ENCODE measurements at places on chromosomes 16 and 17.

GRCh38 chr16:684961-685696 is 995 bp upstream of the JMJD8 start:
- no peak for DNase-seq

DNA sequence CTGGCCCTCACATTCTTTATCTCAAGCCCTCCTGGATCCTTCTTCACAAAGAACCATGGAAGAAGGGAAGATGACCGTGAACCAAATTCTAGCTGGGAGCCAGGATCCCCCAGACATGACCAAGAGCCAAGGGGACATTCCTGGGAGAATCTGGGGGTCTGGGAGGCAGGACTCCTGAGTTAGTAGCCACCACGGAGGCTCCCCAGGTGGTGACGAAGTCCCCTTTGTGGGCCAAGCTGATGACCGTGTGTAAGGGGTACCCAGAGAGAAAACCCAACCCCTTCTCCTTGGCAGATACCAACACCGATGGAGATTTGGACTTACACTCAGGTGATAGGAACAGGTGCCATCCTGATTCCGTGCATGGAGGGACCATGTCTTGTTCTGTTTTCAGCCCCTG is 6.8 kb upstream of the GFAP start:
- DNase-seq = no peak

DNA sequence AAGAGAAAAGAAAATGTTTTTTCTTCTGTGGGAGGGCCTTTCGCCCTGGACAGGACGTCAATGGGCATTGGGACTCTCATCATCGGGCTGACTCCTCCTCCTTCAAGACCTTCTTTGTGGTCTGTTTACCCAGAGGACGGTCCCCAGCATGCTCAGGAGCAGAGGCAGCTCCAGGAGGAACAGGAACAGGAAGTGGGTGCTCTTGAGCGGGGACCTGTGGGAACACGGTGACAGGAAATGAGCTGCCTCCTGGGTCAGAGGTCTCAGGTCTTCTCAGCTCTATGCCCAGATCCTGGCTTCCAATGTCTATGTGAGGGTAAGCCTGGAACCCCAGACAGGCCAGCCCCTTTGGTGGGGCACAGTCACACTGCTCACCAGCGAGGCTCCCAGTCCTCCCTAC is 12.2 kb downstream of the CD300LD start:
- DNase-seq = no peak

DNA sequence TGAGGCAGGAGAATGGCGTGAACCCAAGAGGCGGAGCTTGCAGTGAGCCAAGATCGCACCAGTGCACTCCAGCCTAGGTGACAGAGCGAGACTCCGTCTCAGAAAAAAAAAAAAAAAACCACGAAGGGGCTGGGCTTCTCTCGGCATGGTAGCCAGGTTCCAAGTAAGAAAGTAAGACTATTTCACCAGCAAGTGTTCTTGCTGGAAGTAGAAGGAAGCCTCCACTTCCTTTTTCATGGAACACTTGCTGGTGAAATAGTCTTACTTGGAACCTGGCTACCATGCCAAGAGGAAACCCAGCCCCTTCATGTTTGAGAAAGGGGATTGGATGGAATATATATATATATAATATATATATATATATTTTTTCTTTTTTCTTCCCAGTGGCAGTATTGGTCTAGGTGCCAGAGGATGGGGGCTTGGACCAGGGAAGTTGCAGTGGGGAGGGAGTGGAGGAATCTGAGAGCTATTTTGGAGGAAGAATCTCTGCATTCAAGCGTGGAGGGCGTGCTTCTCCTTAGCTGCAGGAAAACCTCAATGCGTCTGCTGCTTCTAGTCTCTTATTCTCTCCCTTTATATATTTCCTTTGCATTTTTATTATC is 7.2 kb upstream of the N4BP1 start:
- no peak for DNase-seq

- DNase-seq = no peak
Measured at GRCh38 chr17:66018786-66019185, 173.1 kb downstream of the CEP112 start.

DNA sequence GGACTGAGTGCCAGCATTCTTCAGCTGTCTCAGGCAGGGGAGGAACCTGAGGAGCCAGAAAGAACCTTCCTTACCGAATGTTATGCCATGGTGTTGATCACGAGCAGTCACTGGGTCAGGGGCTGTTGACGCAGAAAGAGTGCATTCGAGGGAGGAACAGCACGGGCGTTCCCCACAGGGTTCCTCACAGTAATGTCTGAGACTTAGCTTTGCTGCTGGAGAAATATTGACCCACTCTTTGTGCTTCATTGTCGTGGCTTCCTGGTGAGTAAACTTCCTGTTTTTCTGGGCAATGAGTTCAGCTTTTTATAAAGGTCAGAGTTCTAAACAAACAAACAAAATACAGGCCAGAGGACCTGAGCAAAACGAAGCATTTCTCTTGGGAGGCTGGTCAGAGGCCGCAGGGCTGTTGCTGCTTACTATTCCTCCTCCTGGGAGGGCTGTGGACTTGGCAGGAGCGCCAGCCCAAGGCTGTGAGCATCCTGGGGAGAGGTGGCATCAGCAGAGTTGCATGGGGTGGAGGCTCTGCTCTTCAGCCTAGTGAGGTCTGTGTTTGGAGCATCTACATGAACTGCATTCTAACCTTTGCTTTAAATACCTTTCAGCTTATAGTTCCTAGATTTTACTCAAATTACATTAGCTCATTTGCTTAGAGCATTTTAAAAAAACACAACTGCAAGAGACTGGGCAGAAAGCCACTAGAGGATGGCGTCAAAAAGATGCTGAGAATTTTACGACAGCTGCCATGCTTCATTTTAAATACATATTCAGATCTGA is 143.1 kb upstream of the CACNG5 start:
- no peak for DNase-seq

GRCh38 chr16:83915081-83915480 is 16.2 kb downstream of the MLYCD start:
- no peak for DNase-seq

- no peak for DNase-seq
Measured at GRCh38 chr16:56682703-56683397, 580 bp downstream of the MT1X start.

DNA sequence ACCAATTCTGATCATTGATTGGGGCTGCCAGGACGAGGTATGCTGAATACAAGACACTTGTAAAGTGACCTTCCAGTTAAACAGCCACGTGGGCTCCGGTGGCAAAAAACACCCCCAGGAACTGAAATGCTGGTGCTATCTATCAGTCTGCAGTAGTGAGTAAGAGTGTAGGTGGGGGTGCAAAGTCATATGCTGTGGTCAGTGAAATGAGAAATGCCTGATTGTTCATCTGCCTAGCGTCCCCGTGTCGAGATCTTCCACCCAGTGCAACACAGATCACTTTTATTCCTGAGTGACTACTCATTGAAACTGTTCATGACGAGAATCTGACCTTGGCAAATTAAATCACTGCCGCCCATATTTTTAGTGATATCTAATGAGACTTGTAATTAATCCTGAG is 806.5 kb upstream of the GOT2 start:
- DNase-seq = no peak

GRCh38 chr17:11122908-11123307 is 118.1 kb upstream of the SHISA6 start:
- no peak for DNase-seq

GRCh38 chr17:8315764-8316217 is 5.8 kb downstream of the ARHGEF15 start:
- DNase-seq = no peak

DNA sequence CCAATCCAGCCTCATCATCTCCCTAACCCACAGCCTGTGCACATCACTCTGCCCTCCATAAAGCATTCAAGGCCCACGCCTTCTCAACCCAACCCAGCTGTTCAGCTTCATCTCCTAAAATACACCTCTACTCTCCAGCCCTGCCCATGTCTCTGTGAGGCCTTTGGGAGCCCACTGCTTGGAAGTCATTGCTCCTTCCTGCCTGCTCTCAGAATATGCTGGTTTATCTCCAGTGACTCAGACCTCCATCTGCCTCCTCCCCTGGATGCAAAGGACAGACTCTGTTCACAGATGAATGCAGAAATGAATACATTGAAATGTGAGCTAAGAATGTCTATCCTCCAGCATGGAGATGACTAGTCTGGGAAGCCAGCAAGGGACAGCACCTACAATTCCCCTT is 19.0 kb downstream of the KCNG4 start:
- no peak for DNase-seq

GRCh38 chr16:11354733-11355574 is 9.7 kb downstream of the RMI2 start:
- DNase-seq = no peak

GRCh38 chr17:51263006-51263405 is 2.7 kb downstream of the UTP18 start:
- no peak for DNase-seq

DNA sequence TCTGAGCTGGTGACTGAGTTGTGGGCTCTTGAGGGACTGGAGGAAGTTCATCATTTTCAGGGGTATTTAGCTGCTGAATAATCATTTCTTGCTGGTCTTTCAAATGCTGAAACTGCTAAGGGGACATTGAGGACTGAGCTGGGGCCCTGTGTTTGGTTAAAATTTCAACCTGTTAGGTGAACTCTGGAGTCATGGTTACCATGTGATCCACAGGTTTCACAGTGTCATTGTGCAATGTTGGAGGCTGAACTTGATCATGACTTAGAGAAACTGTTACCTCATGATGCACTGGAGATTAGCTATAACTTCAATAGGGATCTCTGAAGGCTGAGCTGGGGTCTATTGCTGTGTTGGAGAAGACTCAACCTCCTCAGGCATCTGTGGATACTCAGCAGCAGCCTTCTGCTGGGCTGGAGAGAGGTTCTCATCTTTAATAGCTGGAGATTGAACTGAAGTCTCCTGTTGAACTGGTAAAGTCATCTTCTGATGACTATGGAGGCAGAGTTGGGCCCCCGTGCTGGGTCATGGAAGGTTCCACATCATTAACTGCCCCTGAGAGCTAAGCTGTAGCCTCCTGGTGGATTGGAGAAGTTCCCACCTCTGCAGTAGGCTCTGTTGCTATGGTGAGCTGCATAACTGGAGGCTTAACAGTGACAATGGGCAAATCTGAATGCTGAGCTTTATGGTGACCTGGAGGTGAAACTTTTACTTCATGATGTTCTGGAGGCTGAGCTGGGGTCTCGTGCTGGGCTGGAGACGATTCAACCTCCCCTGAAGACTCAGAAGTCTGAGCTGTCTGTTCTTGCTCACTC is 15.2 kb downstream of the RDM1 start:
- no peak for DNase-seq

DNA sequence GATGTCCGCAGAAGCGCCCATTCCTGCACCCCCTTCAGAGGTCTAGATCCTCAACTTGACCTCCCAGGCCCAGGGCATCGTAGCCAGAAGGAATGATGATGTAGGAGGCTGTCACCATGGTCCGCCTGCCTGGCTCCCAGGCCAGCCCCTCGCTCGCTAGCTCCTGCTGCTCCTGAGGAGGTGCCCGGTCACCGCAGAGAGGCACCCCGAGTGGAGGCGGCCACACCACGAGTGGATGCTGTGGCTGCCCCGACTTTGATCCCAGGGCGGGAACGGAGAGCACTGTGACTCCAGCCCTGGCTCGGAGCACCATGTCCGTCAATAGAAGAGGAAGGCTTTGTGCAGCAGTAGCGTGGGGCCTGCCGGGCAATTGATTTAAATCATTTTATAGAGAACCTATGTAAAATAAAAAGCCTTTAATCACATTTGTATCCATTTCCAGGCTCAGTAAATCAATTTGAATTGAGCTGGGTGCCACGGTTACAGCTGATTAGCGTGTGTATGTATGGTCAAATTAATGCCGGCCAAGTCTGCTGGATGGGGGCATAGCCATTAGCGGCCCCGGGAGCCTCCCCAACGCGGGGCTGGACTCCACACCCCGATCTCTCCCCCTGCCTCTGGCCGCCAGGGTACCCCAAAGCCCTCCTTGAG is 122.6 kb upstream of the GSE1 start:
- DNase-seq = no peak

GRCh38 chr17:2602597-2603017 is 9.2 kb downstream of the PAFAH1B1 start:
- no peak for DNase-seq

GRCh38 chr16:47732122-47732521 is 271.0 kb downstream of the PHKB start:
- DNase-seq = no peak

DNA sequence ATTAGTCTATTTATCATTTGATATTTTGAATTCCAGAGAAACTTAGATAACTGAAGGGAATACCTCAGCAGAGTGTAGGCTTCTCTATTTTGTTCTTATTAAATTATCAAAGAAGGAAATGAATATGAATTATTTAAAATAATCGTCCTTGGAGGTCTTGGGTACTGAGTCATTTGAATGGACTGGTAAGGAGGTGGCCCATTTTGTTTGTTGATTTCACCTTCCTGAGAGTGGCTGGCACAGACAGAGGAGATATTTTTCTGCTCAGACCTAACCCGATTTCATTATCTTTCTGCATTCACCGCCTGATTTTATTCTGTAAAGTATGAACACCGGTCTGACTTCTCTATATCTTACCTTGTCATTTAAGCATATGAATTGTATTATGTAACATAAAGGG is 88.0 kb downstream of the USP22 start:
- no peak for DNase-seq

DNA sequence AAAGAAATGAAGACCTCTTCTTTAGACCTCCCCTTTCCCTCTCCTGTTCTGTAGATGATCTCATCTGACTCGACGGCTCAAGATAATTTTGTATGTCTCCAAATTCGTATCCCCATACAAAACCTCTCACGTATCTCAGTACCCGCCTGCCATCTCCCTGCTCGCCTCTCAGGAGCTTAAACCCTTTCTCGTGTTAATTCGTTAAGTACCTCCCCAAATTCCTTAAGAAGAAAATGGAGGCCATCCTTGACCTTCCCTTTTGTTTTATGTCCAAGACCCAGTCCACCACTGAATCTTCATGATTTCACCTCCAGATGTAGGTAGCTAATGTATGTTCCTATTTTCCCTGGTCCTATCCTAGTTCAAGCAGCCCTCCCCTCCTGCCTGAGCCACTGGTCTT is 41.6 kb downstream of the OR3A1 start:
- DNase-seq = no peak

DNA sequence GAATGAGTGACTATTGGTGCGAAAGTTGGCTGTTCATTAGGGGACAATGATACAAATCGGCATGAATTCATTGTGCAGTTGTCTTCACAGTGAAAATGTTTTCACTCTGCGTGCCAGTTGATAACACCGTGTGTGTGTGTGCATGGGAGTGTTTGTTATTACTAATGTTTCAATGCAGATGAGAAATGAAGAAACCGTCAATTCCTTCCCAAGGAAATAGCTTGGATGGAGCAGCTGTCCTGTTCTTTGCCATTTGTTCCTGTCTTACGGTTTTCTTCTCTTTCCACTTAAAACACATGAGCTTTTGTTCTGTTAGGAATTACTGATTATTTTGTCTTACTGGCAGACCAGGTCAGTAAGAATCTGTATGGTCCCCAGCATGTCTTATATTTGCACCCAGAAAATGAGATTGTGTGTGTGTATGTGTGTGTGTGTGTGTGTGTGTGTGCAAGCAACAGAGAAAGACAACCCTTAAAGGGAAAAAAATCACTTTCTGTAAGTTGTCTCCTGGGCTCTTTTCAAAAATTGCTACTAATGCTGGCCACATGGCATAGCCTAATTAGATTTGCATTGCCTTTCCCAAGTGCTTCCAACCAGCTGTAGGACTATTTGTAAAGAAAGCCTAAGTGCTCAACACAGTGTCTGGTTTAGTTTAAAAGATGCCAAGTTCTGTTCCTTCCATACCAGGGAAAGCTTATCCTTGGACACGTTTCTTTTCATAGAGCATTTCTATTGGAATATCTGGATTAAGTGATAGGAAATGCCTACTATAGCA is 23.8 kb downstream of the SHISA9 start:
- no peak for DNase-seq
